ENCODE measurements at places on chromosomes 3 and 15. TPM values are rescaled to one million over a fixed set of nuclear protein-coding genes. Genes with fewer than 3 reads are reported as not detected.

PLA2G4D gene
- total RNA-seq: not detected

CD200 gene
- total RNA-seq: not detected

PLCB2 gene
- total RNA-seq: 8.7 TPM

ZBTB38 gene
- 18.0 TPM for total RNA-seq

GRCh38 chr15:71660501-71660900 is 149.9 kb upstream of the NR2E3 start:
- H3K27me3 ChIP-seq: no peaks in the 10 kb centered on the region
- no peaks in the 10 kb centered on the region for H3K4me1 ChIP-seq
- DNase-seq: no peak

DNA sequence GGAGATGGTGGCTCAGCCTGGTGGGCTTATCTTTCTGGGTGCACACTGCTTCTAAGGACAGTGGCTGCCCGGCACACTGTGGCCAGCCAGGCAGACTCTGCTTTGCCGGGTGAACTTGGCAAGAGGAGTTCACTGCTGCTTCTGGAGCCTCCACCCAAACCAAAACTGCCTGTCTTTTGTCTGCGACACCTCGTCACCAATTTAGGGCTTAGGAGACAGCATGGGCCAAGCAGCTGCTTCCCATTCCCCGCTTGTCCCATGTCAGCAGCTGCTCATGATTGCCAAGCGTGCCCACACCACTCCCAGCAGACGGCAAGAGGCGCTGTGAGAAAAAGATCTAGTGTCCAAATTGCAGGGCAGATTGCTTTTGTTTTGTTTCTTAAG is 57.3 kb downstream of the LSM3 start:
- H3K36me3 ChIP-seq: no peaks in the 10 kb centered on the region
- no peak overlapping the region for H3K4me3 ChIP-seq
- H3K4me1 ChIP-seq: no peaks in the 10 kb centered on the region
- DNase-seq: no peak
- H3K27ac ChIP-seq: no peak overlapping the region

GRCh38 chr3:182000447-182000846 is 288.7 kb downstream of the SOX2 start:
- H3K27me3 ChIP-seq: 0 out of 2 replicates have a peak, but pooled peaks cover 2% of the 10 kb centered on the region
- H3K4me3 ChIP-seq: no peak overlapping the region
- H3K36me3 ChIP-seq: no peaks in the 10 kb centered on the region
- peaks cover 26% of the 10 kb centered on the region for H3K4me1 ChIP-seq

GRCh38 chr3:36193448-36193847 is 186.9 kb upstream of the STAC start:
- no peaks in the 10 kb centered on the region for H3K36me3 ChIP-seq
- DNase-seq: no peak
- H3K4me3 ChIP-seq: no peak overlapping the region
- no peaks in the 10 kb centered on the region for H3K27me3 ChIP-seq
- H3K4me1 ChIP-seq: no peaks in the 10 kb centered on the region

DNA sequence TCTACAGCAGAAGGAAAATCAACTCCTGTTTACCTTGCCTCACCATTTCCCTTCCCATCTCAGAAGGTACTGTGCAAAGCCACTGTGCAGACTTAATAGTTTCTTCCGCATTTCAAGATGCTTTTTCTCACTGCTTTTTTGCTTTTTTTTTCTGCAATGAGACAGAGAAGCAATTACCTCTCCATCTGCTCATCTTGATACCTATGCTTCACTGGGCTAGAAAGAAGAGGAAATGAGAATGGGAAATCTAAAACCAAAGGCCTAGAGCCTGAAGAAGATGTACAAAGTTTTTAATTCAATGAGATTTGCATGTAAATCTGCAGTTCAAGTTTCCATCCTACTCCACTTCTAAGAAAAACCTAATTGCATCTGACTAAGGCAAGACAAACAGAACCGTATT is 238.1 kb upstream of the SETMAR start:
- peak overlapping the region; percentile 78 for H3K27ac ChIP-seq
- H3K4me1 ChIP-seq: peaks cover 60% of the 10 kb centered on the region
- no peaks in the 10 kb centered on the region for H3K36me3 ChIP-seq
- H3K27me3 ChIP-seq: no peaks in the 10 kb centered on the region
- peak; percentile 95 for DNase-seq

GRCh38 chr15:78950902-78951840 is 6.3 kb upstream of the CTSH start:
- no peak overlapping the region for H3K4me3 ChIP-seq
- peaks cover 4% of the 10 kb centered on the region for H3K4me1 ChIP-seq
- no peak overlapping the region for H3K27ac ChIP-seq
- H3K36me3 ChIP-seq: no peaks in the 10 kb centered on the region

DNA sequence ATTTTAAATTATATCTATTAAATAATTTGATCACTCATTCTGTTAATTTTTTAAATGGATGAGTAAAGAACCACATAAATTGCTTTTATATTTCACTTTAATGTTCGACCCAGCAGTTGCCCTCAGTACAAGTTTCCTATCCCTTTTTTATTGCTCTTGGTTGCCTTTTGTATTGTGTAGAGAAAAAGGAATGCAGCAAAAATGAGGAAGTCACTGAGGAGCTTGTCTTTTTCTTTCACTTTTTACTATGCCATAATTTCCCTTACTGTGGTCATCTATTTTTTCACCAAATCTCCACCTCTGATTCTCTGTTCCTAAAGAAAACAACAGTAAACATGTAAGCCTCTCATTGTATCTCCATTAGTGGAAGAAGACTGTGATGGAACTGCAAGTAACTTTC is 122.7 kb downstream of the B3GALNT1 start:
- no peak overlapping the region for H3K27ac ChIP-seq
- H3K4me1 ChIP-seq: no peaks in the 10 kb centered on the region
- no peak for DNase-seq
- no peak overlapping the region for H3K4me3 ChIP-seq
- no peaks in the 10 kb centered on the region for H3K36me3 ChIP-seq

GRCh38 chr3:52029053-52029452 is 27.3 kb downstream of the DUSP7 start:
- no peak overlapping the region for H3K4me3 ChIP-seq
- no peaks in the 10 kb centered on the region for H3K27me3 ChIP-seq
- H3K4me1 ChIP-seq: peaks cover 10% of the 10 kb centered on the region
- H3K36me3 ChIP-seq: no peaks in the 10 kb centered on the region
- no peak for DNase-seq

GRCh38 chr15:70503798-70504298 is 259.5 kb downstream of the UACA start:
- H3K4me3 ChIP-seq: peak overlapping the region; percentile 56
- H3K36me3 ChIP-seq: no peaks in the 10 kb centered on the region
- peaks cover 66% of the 10 kb centered on the region for H3K4me1 ChIP-seq
- H3K27me3 ChIP-seq: no peaks in the 10 kb centered on the region
- peak; percentile 53 for DNase-seq
- peak overlapping the region; percentile 93 for H3K27ac ChIP-seq

- H3K27me3 ChIP-seq: no peaks in the 10 kb centered on the region
- no peaks in the 10 kb centered on the region for H3K36me3 ChIP-seq
- no peaks in the 10 kb centered on the region for H3K4me1 ChIP-seq
Observed at GRCh38 chr3:160618363-160618762, 53.0 kb upstream of the KPNA4 start.

- DNase-seq: no peak
- no peaks in the 10 kb centered on the region for H3K36me3 ChIP-seq
- no peak overlapping the region for H3K4me3 ChIP-seq
- H3K27ac ChIP-seq: no peak overlapping the region
- H3K27me3 ChIP-seq: no peaks in the 10 kb centered on the region
Observed at GRCh38 chr15:72706266-72706665, 20.3 kb downstream of the BBS4 start.

- H3K27me3 ChIP-seq: no peaks in the 10 kb centered on the region
- H3K4me3 ChIP-seq: no peak overlapping the region
- H3K27ac ChIP-seq: no peak overlapping the region
- H3K36me3 ChIP-seq: no peaks in the 10 kb centered on the region
Observed at GRCh38 chr3:30162579-30162978, 443.8 kb upstream of the TGFBR2 start.

DNA sequence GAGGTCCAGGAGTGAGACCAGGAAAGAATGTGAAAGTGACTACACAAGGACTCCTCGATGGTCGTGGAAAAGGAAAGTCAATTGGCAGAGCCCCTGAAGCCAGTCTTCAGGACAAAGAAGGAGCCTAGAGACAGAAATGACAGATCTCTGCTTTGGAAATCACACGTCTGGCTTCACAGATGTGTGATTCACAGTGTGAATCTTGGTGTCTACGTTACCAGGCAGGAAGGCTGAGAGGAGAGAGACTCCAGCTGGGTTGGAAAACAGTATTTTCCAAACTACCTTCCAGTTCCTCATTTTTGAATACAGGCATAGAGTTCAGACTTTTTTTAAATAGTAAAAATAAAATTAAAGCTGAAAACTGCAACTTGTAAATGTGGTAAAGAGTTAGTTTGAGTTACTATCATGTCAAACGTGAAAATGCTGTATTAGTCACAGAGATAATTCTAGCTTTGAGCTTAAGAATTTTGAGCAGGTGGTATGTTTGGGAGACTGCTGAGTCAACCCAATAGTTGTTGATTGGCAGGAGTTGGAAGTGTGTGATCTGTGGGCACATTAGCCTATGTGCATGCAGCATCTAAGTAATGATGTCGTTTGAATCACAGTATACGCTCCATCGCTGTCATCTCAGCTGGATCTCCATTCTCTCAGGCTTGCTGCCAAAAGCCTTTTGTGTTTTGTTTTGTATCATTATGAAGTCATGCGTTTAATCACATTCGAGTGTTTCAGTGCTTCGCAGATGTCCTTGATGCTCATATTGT is 6.0 kb downstream of the CCR2 start:
- no peak overlapping the region for H3K27ac ChIP-seq
- H3K4me1 ChIP-seq: no peaks in the 10 kb centered on the region
- no peaks in the 10 kb centered on the region for H3K36me3 ChIP-seq
- no peak for DNase-seq
- no peaks in the 10 kb centered on the region for H3K27me3 ChIP-seq

- no peak for DNase-seq
- no peaks in the 10 kb centered on the region for H3K36me3 ChIP-seq
- no peak overlapping the region for H3K27ac ChIP-seq
- no peak overlapping the region for H3K4me3 ChIP-seq
- H3K27me3 ChIP-seq: no peaks in the 10 kb centered on the region
Observed at GRCh38 chr3:140206196-140207040, 271.4 kb downstream of the CLSTN2 start.

- DNase-seq: peak; percentile 89
- H3K27ac ChIP-seq: peak overlapping the region; percentile 80
- H3K36me3 ChIP-seq: no peaks in the 10 kb centered on the region
- H3K4me1 ChIP-seq: peaks cover 48% of the 10 kb centered on the region
- no peaks in the 10 kb centered on the region for H3K27me3 ChIP-seq
Observed at GRCh38 chr3:32460031-32460749, 42.5 kb downstream of the CMTM6 start.

DNA sequence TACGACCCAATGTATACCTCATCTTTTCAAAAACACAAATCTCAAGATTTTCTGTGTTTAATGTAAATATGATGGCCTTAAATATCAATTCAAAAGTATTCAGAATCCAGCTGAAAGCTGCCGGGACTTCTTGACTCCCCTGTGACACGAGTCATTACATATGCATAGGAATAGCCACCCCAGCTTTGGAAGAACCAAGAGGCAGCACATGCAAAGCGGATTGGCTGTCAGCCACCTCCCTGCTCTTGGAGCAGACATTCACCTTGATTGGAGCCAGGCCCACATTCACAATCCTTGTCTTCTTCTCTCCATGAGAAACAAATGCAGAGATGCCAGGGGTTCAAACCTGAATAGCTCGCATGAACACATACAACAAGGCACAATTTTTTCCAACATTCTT is 10.8 kb upstream of the CAV3 start:
- no peaks in the 10 kb centered on the region for H3K4me1 ChIP-seq
- no peak overlapping the region for H3K4me3 ChIP-seq
- H3K36me3 ChIP-seq: no peaks in the 10 kb centered on the region

- peaks cover 23% of the 10 kb centered on the region for H3K36me3 ChIP-seq
- no peak overlapping the region for H3K4me3 ChIP-seq
- DNase-seq: no peak
- H3K4me1 ChIP-seq: peaks cover 78% of the 10 kb centered on the region
- peak overlapping the region; percentile 36 for H3K27ac ChIP-seq
Observed at GRCh38 chr3:152335273-152335672, 66.5 kb downstream of the MBNL1 start.

DNA sequence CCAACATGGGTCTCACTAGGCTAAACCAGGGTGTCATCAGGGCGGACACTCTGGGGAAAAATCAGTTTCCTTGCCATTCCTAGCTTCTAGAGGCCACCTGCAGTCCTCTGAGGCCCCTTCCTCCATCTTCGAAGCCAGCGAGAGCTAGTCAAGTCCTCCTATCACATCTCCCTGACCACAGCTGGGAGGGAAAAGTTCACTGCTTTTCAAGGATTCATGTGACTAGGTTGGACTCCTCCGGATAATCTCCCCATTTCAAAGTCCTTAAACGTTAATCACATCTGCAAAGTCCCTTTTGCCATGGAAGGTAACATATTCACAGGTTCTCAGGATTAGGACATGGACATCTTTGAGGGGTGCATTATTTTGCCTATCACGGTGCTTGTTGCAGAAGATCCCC is 35.9 kb upstream of the MAP3K13 start:
- H3K4me1 ChIP-seq: no peaks in the 10 kb centered on the region
- H3K27me3 ChIP-seq: no peaks in the 10 kb centered on the region
- no peaks in the 10 kb centered on the region for H3K36me3 ChIP-seq

- DNase-seq: no peak
- no peaks in the 10 kb centered on the region for H3K36me3 ChIP-seq
- H3K27ac ChIP-seq: no peak overlapping the region
Observed at GRCh38 chr3:131279577-131279976, 102.0 kb upstream of the NUDT16 start.

DNA sequence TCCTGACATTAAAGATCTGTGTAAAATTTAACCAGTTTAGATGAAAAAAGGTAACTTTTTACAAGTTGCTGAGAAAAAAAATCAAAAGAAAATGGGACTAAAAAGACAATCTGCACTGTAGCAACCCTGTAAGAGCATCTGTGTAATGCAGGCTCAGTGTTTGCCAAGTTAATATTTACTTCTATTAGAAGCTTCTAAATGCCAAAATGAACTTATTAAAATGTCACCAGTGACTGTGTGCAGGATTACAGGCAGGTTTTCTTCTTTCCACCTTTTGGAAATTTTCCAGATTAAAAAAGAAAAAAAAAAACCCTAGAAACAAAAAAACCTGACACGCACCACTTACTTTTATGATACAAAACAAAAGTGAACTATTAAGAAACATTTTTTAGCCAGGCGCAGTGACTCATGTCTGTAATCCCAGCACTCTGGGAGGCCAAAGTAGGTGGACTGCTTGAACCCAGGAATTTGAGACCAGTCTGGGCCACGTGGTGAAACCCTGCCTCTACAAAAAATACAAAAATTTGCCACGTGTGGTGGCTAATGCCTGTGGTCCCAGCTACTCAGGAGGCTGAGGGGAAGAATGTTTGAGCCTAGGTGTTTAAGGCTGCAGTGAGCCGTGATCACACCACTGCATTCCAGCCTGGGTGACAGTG is 87.2 kb downstream of the TJP1 start:
- H3K4me1 ChIP-seq: no peaks in the 10 kb centered on the region
- no peak for DNase-seq
- H3K4me3 ChIP-seq: no peak overlapping the region

DNA sequence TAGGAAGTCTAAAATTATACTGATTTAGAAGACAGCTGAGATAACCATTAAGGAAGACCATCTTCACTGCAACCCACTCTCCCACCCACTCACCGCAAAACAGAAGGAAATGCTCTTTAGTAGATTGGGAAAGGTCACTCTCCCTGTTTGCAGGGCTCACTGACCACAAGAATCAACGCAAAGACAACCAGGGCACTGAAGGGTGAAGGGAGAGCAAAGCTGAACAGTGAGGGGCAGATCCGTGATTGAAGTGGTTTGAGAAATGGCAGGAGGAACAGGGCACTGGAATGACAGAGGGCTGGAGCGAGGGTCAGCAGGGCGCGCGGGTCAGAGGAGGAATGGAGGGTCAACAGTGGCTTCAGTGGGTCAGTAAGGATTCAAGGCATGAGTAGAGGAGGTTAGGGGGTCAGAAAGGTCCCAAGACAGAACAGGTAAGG is 520 bp downstream of the MESD start:
- H3K4me3 ChIP-seq: peak overlapping the region; percentile 89
- H3K36me3 ChIP-seq: no peaks in the 10 kb centered on the region
- DNase-seq: peak; percentile 44
- peaks cover 46% of the 10 kb centered on the region for H3K4me1 ChIP-seq
